ENCODE measurements at places on chromosomes 7 and 10.

GRCh38 chr7:134957005-134957404 lies 29.3 kb upstream of the AGBL3 start:
- DNase-seq = no peak

GRCh38 chr10:132696728-132697577 lies 89.0 kb downstream of the NKX6-2 start:
- DNase-seq = no peak

- DNase-seq = no peak
Observed at GRCh38 chr10:29323367-29323766, 34.5 kb downstream of the LYZL1 start.

GRCh38 chr10:63922468-63923284 lies 401.5 kb downstream of the REEP3 start:
- DNase-seq = no peak

- no peak for DNase-seq
Observed at GRCh38 chr7:65444899-65445823, 71.5 kb downstream of the ZNF92 start.

- peak; percentile 94 for DNase-seq
Observed at GRCh38 chr7:12715372-12716133, 28.1 kb downstream of the ARL4A start.

- no peak for DNase-seq
Observed at GRCh38 chr7:158646766-158647474, 57.7 kb downstream of the NCAPG2 start.

- DNase-seq = peak; percentile 21
Observed at GRCh38 chr7:133434246-133434865, 181.5 kb downstream of the EXOC4 start.

DNA sequence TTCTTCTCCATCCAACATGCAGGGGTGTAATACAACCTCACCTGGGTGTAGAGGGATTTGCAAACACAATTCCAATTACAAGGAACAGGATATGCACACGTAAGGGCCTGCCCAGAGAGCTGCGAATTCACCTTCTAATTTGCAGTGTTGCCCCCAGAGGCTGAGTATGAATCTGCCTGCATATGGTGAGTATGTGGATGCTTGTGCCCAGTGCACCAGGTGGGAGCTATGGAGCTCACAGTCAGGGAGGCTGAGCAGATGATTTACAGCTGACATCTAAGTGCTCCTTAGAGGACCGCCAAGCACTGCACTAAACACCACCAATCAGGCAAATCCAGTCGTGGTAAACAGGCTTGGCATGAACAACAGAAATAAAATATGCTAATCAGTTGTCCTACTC lies 132.0 kb downstream of the RELN start:
- DNase-seq = no peak

DNA sequence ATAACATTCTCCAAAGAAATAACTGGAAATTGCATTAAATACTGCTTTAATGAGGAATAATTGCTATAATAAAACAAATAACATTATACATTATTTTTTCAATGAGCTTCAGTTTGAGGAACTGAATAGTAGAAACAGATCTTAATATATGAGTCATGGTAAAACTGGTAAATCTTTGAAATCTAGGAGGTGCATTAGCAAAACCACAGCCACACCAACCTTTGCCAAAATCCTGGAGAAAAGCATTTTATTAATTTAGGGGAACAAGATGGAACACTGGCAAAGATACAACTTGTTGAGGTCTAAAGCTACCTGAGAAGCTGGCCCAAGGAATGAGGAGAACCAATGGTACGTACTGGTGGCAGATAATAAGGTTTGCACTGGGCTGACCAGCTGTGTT lies 5.4 kb upstream of the ASL start:
- no peak for DNase-seq

GRCh38 chr10:82150123-82150900 lies 275.3 kb downstream of the NRG3 start:
- no peak for DNase-seq

DNA sequence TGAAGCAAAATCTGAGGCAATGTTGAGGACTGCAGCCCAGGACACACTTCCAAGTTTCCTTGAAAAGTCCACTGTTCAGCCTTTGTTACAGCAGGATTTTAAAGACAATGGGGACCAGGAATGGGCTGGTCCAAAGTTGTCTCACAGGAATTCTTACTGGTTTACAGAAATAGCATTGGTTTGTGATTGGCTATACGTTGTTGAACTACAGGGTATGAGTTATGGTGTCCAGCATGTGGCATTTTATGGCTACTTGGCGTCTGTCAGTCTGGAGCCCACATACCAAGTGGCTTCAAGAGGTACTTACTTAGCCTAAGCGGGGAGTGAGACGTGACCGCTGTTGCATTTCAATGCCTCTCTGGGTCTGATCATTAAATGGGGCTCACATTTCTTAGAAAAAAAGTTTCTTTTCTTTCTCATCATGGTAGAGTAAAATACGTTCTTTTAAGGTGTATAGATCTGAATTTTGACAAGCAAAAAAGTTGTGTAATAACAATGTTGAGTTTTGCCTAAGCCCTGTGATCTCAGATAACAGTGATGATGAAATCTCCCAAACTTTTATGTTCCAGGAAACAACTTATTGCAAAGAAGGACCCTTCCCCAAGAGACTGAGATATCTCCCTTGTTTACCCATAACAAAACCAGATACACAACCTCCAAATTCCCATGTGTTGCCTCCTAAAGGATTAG lies 100.0 kb upstream of the TRIM24 start:
- DNase-seq = no peak

GRCh38 chr10:97570789-97571471 lies 1.6 kb upstream of the ANKRD2 start:
- DNase-seq = no peak

DNA sequence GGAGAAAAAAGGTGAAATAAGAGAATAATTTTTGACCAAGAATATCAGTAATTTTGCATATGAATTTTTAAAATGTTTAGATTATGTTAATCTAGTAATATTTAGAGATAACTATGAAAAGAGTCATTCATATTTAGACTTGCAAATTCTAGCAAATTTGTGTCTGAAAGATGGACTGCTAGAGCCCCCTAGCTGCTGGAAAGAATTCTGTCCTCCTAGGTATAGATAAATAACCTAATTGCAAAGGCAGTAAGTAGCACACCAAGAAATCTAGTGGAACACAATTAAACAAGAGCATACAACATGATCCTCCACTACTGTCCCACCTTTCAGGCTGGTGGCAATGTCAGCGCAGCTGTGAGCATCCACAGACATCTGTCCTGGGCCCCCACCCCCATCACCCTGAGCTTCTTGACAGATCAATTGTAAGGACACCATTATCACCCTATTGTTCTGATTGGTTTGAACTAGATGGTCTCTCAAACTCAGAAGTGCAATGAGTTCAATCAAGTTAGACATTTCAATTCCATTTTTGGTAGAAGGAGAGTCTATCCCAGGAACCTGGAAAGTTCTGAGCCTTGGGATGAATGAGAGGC lies 15.0 kb upstream of the GFRA1 start:
- DNase-seq = peak; percentile 24

DNA sequence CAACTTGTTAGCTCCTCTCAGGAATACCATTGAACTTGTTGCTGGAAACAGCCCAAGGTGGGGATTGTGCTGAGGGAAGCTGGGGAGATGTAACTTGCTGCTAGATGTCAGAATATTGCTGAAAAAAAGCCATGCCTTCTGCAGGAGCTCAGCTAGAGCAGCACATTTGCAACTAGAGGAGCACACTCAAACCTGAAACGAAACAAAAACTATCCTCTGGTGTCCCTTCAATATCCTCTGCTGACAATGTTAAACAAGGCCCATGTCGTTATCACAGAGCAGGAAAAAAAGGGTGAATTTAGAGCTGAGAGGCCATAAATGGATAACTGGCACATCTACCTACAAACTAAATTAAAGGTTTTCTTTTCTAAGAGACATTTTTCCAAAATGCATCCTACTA lies 53.7 kb upstream of the MACC1 start:
- no peak for DNase-seq

GRCh38 chr7:129386506-129386905 lies 47.7 kb upstream of the STRIP2 start:
- DNase-seq = no peak

DNA sequence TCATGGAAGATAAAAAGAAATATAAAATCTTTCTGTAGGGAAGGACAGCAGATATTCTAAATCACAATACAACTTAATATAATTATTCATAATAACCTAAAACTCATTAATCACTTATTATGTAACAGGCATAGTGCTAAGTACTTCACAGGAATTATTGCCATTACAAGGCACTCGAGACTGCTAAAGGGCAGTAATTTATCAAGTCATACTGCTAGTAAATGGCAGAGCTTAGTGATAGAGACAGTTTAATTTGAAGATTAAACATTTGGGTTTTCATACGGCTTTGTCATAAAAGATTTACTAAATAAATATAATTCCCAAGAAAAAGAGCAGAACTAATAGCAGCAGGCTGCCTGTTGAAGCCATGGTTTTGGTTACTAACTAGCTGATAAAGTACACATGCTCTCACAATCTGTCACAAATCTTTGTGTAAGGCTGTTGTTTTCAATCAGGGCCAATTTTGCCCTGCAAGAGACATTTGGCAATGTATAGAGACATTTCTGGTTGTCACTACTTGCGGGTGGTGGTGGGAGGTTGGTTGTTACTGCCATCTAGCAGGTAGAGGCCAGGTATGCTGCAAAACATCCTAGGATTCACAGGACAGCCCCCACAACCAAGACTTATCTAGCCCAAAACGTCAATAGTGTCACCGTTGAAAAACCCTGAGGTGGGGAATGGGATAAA lies 233.3 kb upstream of the CACNA2D1 start:
- DNase-seq = no peak

DNA sequence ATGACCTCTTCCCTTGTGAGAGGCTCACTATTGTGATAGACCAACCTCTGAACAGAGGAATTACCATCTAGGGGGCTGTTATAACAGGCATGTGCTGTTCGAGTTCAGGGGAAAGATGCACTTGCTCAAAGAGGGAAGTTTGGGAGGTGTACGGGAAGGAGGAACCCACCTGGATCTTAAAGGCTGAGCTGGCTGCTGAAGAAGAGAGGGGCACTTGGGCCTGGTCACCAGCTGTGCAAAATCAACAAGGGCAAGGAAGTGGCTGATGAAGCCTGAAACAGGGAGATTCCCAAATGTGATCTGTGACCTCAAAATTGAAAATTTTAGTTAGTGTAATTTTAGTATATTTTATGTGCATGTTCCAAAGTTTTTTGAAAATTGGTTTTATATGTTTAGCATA lies 407.2 kb downstream of the AUTS2 start:
- no peak for DNase-seq

DNA sequence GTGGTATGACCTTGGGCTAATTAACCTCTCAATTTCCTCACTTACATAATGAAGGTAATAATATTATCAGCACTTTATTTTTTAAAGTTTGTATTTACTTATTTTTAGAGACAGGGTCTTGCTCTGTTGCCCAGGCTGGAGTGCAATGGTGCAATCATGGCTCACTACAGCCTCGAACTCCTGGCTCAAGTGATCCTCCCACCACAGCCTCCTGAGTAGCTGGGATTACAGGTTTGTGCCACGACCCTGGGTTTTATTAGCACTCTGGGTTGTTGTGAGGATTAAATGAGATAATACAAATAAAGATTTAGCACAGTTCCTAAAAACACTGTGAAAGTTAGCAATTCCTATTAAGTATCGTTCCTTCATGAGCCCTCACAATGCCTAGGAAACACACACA lies 14.7 kb downstream of the BAMBI start:
- no peak for DNase-seq

DNA sequence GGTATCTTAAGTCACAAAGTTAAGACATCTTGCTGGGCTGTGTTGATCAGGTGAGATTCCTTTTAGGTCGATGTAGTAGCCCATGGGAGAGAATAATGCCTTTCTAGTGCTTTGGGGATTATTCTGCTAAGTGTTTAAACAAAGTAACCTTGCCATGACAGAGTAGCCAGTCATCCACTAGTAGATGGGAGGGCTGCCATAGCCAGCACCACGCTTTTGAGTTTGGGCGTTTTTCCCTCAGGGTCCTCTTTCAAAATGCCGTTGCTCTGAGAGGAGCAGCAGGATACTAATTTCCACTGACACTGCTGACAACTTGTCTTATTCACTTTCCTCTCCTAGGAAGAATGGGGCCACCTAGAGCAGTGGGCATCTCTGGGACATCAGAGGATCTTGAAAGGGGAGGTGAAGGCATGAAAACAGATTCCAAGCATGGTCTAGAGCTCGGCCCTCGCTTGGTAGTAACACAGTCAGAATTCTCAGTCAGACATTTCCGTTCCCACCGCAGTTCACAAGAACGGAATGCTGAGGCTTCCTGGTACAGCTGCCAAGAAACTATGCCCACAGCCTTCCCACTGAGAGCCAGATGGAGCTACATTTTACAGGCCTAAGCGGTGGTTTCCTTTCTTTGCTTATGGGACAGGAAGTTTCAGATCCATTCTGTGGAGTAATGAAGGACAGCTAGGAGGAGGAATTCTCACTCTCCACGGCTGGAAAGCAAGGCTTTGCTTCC lies 15.3 kb upstream of the RSU1 start:
- peak; percentile 88 for DNase-seq

DNA sequence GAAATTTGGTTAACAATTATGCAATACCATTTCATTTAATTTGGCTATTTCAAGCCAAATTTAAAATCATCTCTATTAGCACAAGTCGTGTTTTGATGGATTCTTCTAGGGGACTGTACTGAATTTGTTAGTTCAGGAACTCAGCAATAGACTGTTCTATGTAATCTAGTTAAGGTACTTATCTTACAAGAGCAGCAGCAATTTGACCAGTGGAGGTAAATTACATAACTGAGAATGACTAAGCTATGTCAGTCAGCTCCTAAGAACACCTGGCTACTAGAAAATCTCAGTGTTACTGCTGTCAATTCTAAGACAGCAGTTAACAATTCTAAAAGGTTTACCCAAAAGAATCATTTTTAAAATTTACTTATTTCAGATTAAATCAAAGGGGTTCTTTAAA lies 513.9 kb upstream of the ZWINT start:
- no peak for DNase-seq

DNA sequence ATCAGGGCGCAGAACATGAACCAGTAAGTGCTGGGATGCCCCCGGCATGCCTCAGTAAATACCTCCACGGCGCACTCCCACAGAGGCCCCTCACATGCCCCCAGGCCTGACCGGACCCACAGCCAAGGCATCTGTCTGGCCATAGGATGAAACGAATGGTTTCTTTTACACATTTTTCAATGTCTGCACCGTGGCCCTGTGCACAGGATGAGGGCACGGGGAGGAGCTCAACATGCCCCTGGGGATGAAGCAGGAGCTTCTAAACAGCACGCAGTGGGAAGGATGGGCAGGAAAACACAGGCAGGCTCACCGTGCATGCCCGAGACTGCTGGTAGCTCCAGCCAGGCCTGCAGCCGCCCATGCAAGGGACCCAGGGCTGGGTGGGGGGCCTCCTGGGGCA lies 283.3 kb downstream of the TNS3 start:
- DNase-seq = no peak

DNA sequence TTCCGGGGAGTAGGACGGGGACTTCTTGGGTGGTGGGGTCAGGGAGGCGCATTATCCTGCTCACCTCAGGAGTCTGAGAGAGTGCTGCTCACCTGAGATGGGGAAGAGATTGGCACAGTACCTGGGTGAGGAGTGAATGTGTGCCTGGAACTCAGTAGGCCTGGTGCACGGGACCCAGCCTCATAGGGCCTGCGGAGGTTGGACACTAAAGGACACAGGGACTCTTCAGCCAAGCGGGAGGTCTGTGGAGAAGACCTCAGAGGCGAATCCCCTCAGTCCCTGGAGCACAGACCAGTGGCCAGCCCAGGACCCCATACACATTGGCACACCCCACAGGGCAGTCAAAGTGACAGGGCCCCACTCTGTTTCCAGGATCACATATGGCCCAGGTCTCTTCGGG lies 73.2 kb downstream of the OAT start:
- no peak for DNase-seq

GRCh38 chr7:52473756-52474155 lies 561.7 kb upstream of the POM121L12 start:
- no peak for DNase-seq

GRCh38 chr10:119454316-119454715 lies 88.2 kb downstream of the RGS10 start:
- DNase-seq = no peak

Data from smooth muscle cell of the brain vasculature (primary cell).